ENCODE measurements at places on chromosomes 11 and 22.

GRCh38 chr11:10038521-10039302 is 255.3 kb downstream of the SBF2 start:
- DNase-seq = no peak

DNA sequence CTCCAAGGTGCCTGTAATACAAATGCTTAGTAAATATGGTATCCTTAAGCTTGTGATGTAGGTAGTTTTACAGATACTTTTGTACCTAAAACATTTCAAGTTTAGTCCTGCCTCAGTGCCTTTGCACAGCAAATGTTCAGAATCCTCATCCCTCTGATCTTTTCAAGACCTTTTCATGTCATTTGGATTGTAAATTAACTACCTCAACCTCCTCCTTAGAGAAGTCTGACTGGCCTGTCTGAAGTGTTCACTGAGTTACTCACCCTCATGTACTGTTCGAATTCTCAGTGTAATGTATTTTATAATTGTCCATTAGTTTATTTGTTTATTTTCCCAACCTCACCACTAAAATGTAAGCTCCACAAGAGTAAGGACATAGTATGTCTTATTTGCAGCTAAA is 147.5 kb downstream of the ELP4 start:
- DNase-seq = no peak

- DNase-seq = no peak
Measured at GRCh38 chr11:45847911-45848316, 639 bp downstream of the CRY2 start.

GRCh38 chr22:26763633-26764361 is 106.4 kb downstream of the MIAT start:
- no peak for DNase-seq

DNA sequence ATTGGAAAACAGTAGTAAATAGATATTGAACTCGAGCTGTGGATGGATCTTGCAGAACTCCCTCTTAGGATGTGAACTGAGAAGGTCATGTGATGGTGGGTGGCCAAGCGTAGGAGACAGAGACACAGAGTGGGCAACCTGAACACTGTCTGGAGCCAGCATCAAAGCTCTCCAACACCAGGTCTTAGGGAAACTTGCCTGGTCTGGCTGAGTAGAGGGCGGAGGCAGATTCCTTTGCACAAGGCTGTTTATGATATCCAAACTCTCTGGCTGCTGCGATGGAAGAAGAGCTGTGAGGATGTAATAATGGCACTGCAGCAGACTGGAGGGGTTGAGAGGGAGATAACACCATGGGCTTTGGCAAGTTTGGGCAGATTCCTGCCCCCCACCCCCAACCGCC is 10.1 kb downstream of the NAV2 start:
- no peak for DNase-seq

- DNase-seq = no peak
Measured at GRCh38 chr11:111204211-111204610, 41.3 kb upstream of the POU2AF2 start.

DNA sequence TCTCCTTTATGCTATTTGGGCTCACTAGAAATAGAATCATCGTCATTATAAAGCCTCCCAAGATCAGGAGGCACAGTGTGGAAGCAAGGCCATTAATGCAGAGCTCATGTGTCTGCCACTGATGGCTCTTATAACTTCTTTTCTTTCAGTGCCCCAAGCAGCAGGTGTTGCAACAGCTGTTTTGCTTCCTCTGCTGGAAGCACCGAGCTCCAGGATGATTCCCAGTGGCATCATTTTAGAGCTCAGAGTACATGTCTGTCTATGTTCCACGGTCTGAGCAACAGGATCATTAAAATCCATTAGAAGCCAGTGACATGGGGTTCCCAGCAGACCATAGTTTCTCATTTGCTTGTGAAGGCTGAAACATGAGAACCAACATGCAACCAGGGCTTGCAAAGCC is 803.0 kb upstream of the FAT3 start:
- no peak for DNase-seq

DNA sequence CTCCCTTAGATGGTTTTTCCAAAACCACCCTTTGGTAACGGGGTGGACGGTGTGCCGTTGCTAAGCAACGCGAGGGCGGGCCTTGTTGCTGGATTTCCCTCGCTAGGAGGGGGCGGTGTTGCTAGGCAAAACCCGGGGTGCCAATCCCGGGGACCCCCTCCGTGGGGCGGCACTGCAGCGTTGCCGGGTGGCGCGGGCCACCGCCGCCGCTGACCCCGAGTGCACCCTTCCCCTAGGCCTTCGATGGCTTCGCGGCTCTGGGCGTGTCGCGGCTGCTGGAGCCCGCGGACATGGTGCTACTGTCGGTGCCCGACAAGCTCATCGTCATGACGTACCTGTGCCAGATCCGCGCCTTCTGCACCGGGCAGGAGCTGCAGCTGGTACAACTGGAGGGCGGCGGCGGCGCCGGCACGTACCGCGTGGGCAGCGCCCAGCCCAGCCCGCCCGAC is 8.9 kb downstream of the EHBP1L1 start:
- no peak for DNase-seq

DNA sequence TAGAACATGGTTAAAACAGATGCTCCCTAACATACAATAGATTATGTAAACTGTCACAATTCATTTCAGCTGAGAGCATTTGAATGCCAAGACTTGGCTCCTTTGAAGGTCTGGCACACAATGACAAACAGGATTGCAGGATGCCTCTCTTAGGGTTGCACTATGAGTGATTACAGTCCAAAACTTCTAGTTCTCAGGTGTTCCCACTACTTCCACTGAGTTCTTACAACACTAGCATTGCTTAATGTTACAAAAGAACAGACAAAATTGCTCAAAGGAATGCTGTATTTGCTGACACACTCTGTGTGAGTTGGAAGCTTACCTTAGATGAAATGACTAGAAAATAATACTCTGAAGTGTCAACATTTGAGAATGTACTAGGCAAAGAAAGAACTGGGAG is 2413.8 kb upstream of the RAG2 start:
- DNase-seq = no peak

GRCh38 chr22:23537416-23537815 is 42.7 kb downstream of the IGLL1 start:
- no peak for DNase-seq

- no peak for DNase-seq
Measured at GRCh38 chr22:42933485-42934091, 76.5 kb upstream of the ARFGAP3 start.

- no peak for DNase-seq
Measured at GRCh38 chr11:9852465-9852864, 188.6 kb downstream of the SWAP70 start.

GRCh38 chr22:45242778-45243191 is 2.1 kb upstream of the KIAA0930 start:
- no peak for DNase-seq

GRCh38 chr11:94558468-94558867 is 8.7 kb upstream of the PIWIL4 start:
- DNase-seq = no peak

GRCh38 chr11:72368339-72368738 is 66.0 kb downstream of the CLPB start:
- DNase-seq = no peak

DNA sequence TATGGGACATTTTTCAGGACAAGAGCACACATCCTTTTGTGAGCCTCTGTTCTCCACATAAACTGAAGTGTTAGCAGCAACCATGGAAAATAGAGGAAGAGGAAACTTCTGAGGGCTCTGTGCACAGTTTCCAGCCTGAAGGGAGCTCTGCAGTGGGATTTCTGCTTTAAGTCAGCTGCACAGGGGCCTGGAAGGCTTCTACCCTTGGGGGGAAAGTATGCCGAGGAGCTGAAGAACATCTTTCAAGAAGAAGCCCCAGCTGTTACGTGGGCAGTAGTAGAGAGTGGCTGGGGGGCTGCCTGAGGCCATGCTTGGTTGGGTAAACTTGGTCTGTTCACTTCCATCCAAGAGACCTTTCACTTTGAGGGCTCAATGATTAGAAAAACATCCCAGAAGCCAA is 82.7 kb upstream of the EED start:
- DNase-seq = no peak

GRCh38 chr11:2221591-2221990 is 48.8 kb downstream of the ASCL2 start:
- no peak for DNase-seq

GRCh38 chr11:35057926-35058668 is 80.9 kb upstream of the CD44 start:
- DNase-seq = no peak

DNA sequence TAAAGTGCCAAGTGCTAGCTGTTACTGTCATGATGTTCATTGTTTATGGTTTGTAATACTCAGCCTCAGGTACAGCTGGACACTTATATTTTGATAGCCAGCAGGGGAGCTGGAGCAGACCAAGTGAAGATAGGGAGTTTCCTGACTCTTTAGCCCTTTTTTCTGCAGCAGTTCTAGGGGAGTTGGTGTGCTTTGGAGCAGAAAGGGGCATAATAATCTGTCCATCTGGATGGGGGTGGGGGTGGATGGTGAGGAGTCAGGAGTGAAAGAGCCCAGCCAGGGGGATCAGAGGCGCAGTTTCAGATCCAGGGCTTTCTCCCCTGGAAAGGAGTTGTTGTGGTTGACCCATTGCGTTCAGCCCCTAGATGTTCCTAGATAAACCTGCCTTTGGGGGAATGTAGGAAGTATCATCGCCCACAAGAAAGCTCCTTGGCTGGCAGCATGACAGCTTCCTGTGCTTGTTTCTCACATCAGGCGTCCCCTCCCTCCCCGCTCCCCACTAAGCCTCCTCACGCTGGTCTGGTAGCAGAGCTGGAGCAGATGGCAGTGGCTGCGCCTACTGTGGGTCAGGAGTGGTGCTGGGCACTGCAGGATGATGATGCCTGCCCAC is 41.9 kb downstream of the MED15 start:
- DNase-seq = no peak

- DNase-seq = no peak
Measured at GRCh38 chr11:74845978-74846517, 97.4 kb downstream of the RNF169 start.

- no peak for DNase-seq
Measured at GRCh38 chr11:95886462-95886861, 37.4 kb downstream of the MTMR2 start.

DNA sequence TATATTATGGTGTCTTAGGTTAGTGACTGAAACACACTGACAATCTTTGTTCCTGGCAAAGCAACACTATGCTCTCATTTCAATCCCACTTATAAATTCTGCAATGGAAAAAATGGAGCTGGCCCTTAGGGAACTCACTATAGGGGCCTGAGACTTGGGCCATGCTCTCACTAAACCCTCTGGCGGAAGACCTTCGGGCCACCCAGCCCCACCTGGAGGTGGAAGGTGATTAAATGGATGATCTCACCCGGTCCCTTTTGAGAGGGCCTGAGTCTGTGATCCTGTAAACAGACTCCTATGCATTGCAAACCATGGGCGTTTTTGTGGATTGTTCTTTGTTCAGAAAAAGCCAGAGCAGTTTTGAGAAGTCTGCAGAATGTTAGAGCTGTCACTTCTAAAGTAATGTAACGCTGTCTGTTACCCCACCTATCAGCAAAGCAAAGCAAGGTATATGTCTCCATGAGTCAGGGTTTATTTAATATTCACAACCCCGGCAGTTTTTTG is 17.0 kb upstream of the CDON start:
- DNase-seq = no peak

DNA sequence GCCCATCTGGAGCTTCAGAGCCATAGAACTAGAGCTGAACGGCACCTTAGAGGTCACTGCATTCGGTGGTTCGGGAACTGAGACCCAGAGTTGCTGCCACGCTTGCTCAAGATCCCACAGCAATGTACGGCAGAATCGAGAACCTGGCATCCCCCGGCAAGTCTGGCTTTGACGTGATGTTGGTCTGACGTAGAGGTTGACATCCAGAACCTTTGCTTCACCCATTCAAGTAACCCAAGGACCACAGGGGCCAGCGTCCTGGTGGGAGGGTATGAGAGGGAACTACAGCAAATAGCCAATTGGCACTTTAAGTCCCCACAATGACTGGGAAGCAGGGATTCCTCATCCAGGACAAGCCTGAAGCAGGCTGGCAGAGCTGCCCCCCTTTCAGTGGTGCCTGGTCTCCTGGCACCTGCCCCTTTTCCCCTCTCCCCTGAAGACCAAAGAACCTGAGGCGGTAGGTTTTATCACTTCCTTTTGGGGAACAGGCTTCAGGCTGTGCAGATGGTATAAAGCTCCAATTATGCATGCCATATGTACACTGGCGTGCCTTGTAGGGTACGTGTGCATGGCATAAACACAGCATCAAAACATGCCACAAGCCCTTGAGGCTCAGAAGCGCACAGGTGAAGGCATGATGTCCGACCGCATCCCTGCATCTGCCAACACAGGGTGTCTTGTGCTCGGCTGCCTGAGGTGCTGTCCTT is 15.3 kb upstream of the TEF start:
- no peak for DNase-seq

- no peak for DNase-seq
Measured at GRCh38 chr11:29562183-29562582, 454.6 kb downstream of the KCNA4 start.

DNA sequence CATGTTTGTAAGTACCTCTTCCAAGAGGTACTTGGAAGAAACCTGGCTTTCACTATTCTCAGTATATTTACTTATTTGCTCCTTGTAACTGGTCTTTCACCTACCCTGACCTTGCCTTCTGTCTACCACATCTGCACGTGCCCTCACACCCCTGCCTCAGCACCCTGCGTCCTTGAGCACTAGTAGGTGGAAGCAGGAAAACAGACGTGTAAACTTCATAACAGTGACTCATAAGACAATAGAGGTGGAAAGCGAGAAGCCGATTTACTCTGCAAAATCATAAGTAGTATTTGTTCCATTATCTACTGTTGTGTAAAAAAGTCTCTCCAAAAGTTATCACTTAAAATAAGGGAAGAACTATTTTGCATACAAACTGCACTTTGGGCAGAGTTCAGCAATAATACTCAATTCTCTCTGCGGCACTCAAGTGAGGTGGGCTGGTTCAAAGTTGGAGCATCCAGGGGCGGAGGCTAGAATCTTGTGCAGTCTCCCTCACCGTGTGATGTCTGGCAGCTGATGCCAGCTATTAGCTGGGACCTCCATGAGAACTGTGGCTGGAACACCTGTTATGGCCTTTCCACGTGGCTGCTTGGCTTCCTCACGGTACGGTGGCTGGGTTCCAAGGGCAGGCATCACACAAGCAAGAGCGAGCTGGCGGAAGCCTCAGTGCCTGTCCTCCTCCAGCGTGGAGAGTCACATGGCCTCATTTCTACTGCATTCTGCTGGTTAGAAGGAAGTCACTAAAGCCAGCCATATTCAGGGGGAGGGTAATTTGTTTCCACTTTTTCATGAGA is 30.4 kb downstream of the PACS1 start:
- DNase-seq = no peak

Measured in iPS DF 19.7 (cell line).